ENCODE measurements at places on chromosomes 16 and 17. TPM values are rescaled to one million over a fixed set of nuclear protein-coding genes. Genes with fewer than 3 reads are reported as not detected.

The SMYD4 gene
- 19.1 TPM for total RNA-seq

The ANKRD40CL gene
- not detected for total RNA-seq

The GSPT1 gene
- total RNA-seq: 52.7 TPM

The FBXW10B gene
- not detected for total RNA-seq

The TOX3 gene
- 0.28 TPM for total RNA-seq

The KCTD13 gene
- 13.6 TPM for total RNA-seq

The SSTR5 gene
- not detected for total RNA-seq

The GPR179 gene
- total RNA-seq: 0.36 TPM

The NHLRC4 gene
- 1.5 TPM for total RNA-seq

DNA sequence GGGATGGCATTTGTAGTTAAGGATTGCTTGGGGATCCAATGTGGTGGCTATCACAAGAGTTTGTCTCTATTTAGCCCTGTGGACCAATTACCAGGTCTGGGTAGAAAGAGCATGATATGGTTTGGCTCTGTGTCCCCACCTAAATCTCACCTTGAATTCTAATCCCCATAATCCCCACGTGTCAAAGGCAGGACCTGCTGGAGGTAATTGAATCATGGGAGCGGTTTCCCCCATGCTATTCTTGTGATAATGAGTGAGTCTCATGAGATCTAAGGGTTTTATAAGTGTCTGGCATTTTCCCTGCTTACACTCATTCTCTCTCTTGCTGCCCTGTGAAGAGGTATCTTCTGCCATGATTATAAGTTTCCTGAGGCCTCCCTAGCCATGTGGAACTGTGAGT, 86.4 kb upstream of the HS3ST4 start:
- H3K4me1 ChIP-seq: no peaks in the 10 kb centered on the region
- H3K27me3 ChIP-seq: no peaks in the 10 kb centered on the region
- H3K36me3 ChIP-seq: no peaks in the 10 kb centered on the region
- H3K27ac ChIP-seq: no peak overlapping the region
- DNase-seq: no peak

- no peaks in the 10 kb centered on the region for H3K27me3 ChIP-seq
- no peak for DNase-seq
- H3K36me3 ChIP-seq: no peaks in the 10 kb centered on the region
- no peak overlapping the region for H3K4me3 ChIP-seq
- no peak overlapping the region for H3K27ac ChIP-seq
These were observed 8.6 kb upstream of the ABCA6 start for GRCh38 chr17:69150333-69150732.

DNA sequence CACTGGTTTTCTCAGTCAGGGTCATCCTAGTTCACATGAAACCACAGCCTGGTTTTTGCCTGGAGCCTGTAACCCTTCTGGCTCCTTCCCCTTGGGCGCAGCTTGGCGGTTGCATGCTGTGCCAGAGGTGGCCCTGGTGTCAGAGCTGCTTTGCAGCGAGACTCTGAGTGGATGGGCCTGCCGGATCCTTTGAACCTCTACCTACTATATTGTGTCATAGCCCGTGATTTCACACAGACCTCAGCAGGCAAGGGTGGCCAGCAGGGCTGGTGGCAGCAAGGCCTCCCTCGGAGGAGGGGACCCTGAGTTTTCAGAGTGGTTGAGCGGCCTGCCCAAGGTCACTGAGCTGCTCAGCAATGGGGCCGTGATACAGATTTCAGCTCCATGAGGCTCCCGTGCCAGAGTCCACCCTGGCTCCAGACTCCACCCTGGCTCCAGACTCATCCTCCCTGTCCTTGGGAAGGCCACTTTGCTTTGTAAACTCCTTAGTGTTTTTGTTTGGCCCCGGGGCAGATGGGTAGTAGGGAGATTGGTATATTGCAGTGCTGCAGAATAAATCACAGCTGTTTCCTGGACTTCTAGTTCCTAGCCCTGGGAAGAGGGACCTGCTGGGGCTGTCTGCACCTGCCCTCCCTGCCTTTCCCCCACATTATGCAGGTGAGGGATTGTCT, 9.7 kb downstream of the MPRIP start:
- peak; percentile 48 for DNase-seq
- H3K27ac ChIP-seq: peak overlapping the region; percentile 32
- H3K4me3 ChIP-seq: no peak overlapping the region
- H3K4me1 ChIP-seq: peaks cover 60% of the 10 kb centered on the region

DNA sequence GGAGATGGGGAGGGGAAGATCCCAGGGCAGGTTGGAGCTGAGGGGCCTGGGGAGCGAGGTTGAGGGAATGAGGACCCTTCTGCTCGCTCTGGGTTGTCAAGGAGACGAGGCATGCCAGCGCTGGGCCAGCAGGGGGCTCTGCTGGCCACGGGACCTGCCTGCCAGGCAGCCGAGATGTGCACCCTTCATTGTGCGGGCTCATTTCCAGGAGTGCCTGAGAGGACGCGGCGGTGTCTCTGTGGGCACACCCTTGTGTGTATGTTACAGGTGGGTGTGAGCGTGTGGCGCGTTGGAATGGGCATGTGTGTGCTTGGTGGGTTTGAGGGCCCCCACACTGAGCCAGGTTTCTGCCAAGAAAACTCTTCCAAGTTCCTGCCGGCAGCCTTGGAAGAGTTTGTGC, 15.9 kb downstream of the ARHGAP23 start:
- H3K27me3 ChIP-seq: no peaks in the 10 kb centered on the region
- no peaks in the 10 kb centered on the region for H3K4me1 ChIP-seq
- H3K36me3 ChIP-seq: no peaks in the 10 kb centered on the region
- DNase-seq: peak; percentile 87
- H3K4me3 ChIP-seq: peak overlapping the region; percentile 5

DNA sequence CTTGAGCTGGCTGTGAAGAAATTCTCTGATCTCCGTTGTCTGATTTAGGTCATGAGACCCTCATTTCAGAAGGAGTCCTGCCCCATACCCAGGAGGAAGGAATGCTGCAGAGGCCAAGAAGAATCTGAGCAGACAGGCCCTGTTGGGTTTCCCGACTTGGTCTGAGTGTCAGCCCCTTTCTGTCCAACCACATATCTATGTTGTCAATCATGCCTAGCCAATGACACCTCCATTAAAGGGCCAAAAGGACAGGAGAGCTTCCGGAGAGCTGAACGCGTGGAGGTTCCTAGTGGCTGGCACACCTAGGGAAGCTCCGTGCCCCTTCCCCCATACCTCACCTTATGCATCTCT, 37.8 kb downstream of the PIMREG start:
- H3K27me3 ChIP-seq: no peaks in the 10 kb centered on the region
- H3K36me3 ChIP-seq: no peaks in the 10 kb centered on the region

DNA sequence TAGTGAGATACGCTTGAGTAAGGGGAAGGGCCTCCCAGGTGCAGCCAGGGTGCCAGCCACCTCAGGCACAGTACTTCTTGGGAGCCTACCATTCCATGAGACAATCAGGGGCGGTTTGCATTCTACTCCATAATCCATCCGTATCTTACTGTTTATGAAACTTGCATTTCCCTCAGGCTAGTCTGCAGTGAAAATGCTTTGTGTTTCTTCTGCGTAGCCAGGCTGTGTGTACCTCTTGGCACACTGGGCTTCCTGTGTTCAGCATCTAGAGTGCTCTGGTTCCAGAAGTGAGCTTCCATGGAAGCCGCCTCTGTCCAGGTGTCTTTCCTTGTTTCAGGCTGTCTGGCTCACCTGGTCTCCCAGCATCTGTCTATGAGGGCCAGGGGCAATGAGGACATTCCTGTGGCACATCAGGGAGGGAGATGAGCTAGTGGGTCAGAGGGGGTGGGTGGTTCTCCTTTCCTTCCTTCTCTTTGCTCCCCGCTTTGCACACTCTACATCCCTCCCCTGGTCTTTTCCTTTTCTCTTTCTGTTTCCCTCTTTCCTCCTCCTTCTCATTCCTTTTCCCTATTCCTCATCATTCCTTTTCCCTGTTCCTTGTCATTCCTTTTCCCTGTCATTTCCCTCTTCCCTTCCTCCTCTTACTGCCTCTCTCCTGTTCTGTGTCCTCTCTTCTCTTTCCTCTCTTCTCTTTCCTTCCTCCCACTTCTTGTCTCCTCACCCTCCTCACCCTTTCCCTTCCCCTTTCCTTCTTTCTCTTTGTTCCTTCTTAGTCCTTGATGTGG, 386.5 kb downstream of the CPPED1 start:
- H3K27ac ChIP-seq: no peak overlapping the region
- no peaks in the 10 kb centered on the region for H3K4me1 ChIP-seq
- H3K4me3 ChIP-seq: no peak overlapping the region
- no peak for DNase-seq

- peak overlapping the region; percentile 69 for H3K27ac ChIP-seq
- peak; percentile 79 for DNase-seq
- no peaks in the 10 kb centered on the region for H3K27me3 ChIP-seq
- H3K4me3 ChIP-seq: no peak overlapping the region
These were observed 19.9 kb downstream of the RPH3AL start for GRCh38 chr17:332558-333322.

DNA sequence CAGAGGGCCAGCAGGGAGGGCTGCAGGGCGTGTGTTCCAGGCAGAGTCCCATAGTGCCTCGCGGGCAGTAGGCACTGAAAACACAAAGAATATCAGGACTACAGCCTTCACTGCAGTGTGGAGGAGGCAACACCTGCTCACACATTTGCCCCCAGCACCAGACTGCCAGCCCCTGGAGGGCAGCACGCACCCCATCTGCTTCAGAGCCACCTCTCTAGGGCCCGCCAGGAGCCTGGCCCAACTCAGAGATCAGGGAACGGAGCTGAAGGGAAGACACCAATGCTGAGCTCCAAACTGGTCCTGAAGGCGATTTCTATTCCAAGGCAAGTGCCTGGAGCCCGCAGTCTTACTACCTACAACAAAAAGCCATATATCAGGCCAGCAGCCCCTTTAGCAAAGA, 130.3 kb downstream of the ZNF423 start:
- H3K4me3 ChIP-seq: no peak overlapping the region
- peaks cover 9% of the 10 kb centered on the region for H3K4me1 ChIP-seq
- no peaks in the 10 kb centered on the region for H3K36me3 ChIP-seq
- DNase-seq: no peak
- no peaks in the 10 kb centered on the region for H3K27me3 ChIP-seq

DNA sequence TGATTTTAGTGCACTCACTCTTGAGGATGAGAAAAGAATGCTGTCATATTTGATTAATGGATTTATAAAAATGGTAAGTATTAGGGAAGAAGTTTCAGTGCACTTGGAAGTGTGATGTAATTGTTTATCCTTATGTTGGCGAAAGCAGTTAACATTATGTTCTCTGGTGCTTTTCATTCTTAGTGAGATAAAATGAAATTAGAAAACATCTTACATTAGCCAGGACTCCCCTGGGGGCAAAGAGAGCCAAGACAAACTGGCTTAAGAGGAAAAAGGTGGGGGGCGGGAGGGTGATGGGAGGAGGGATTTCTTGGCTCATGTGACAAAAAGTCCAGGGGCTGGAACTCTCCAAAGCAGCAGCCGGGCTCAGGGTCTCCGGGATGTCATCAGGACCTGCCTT, 73.2 kb downstream of the KNOP1 start:
- peak overlapping the region; percentile 70 for H3K27ac ChIP-seq
- H3K27me3 ChIP-seq: no peaks in the 10 kb centered on the region
- peaks cover 9% of the 10 kb centered on the region for H3K4me1 ChIP-seq
- H3K36me3 ChIP-seq: no peaks in the 10 kb centered on the region

GRCh38 chr16:81432937-81433557, 11.6 kb upstream of the CMIP start:
- H3K27ac ChIP-seq: no peak overlapping the region
- H3K36me3 ChIP-seq: no peaks in the 10 kb centered on the region
- H3K4me1 ChIP-seq: peaks cover 12% of the 10 kb centered on the region
- DNase-seq: no peak
- no peaks in the 10 kb centered on the region for H3K27me3 ChIP-seq

- H3K4me3 ChIP-seq: no peak overlapping the region
- no peaks in the 10 kb centered on the region for H3K36me3 ChIP-seq
- peak; percentile 41 for DNase-seq
- peaks cover 48% of the 10 kb centered on the region for H3K4me1 ChIP-seq
- peaks cover 100% of the 10 kb centered on the region for H3K27me3 ChIP-seq
These were observed 2.0 kb downstream of the PRAC2 start for GRCh38 chr17:48725004-48725287.

GRCh38 chr17:73743518-73744201, 99.4 kb upstream of the SDK2 start:
- no peak overlapping the region for H3K4me3 ChIP-seq
- H3K36me3 ChIP-seq: no peaks in the 10 kb centered on the region
- no peak for DNase-seq
- H3K4me1 ChIP-seq: no peaks in the 10 kb centered on the region
- H3K27ac ChIP-seq: no peak overlapping the region

GRCh38 chr16:86722970-86723369, 144.6 kb downstream of the FOXL1 start:
- H3K36me3 ChIP-seq: no peaks in the 10 kb centered on the region
- peaks cover 32% of the 10 kb centered on the region for H3K27me3 ChIP-seq
- H3K4me3 ChIP-seq: no peak overlapping the region
- DNase-seq: no peak
- H3K27ac ChIP-seq: no peak overlapping the region

- H3K27me3 ChIP-seq: no peaks in the 10 kb centered on the region
- H3K4me1 ChIP-seq: peaks cover 42% of the 10 kb centered on the region
- H3K4me3 ChIP-seq: peak overlapping the region; percentile 89
- peaks cover 7% of the 10 kb centered on the region for H3K36me3 ChIP-seq
- no peak for DNase-seq
These were observed 4.1 kb downstream of the PPP1R9B start for GRCh38 chr17:50146230-50146926.
